ENCODE measurements at places on chromosomes 1 and 21. TPM values are rescaled to one million over a fixed set of nuclear protein-coding genes. Genes with fewer than 3 reads are reported as not detected.

GRCh38 chr1:41566274-41566885 lies 81.9 kb upstream of the EDN2 start:
- no peak for DNase-seq

The RNU1-4 gene
- 2,232 TPM for total RNA-seq

GRCh38 chr1:231611851-231612250 lies 14.7 kb upstream of the DISC1 start:
- no peak for DNase-seq

DNA sequence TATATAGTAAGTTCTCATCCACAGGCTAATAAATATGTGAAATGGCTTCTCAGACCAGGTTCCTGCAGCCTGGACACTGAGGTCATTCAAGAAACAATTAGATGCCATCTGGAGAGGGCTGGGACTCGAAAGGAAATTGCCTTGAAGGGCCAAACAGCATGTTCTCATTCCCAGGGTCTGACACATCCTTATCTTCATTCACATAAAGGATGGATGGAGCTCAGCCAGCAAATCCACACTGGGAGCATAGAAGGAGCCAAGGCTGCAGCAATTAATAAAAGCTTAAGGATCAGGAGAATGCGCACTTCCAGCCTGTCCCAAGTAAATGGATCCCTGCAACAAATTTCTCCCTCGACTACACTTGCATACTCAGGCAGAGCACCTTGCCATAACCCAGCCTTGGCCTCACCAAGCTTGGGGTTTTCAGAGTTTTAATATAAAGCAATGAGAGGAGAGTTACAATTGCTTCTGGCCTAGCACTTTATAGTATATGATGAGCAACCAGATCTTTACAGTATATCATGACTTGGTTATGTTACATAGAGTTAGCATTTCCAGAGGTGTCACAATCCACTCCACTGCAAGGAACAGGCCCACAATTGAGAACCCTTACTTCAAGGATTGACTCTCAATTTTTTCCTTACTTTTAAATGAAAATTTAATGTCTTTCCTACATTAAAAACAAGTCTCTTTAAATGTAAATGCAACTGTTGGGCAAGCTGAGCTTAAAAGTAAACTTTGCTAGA lies 55.9 kb downstream of the BCAR3 start:
- DNase-seq, result no peak

- peak; percentile 28 for DNase-seq
Measured at GRCh38 chr1:51234721-51235425, 1.2 kb upstream of the RNF11 start.

GRCh38 chr21:32140604-32141317 lies 138.1 kb downstream of the MIS18A start:
- no peak for DNase-seq

DNA sequence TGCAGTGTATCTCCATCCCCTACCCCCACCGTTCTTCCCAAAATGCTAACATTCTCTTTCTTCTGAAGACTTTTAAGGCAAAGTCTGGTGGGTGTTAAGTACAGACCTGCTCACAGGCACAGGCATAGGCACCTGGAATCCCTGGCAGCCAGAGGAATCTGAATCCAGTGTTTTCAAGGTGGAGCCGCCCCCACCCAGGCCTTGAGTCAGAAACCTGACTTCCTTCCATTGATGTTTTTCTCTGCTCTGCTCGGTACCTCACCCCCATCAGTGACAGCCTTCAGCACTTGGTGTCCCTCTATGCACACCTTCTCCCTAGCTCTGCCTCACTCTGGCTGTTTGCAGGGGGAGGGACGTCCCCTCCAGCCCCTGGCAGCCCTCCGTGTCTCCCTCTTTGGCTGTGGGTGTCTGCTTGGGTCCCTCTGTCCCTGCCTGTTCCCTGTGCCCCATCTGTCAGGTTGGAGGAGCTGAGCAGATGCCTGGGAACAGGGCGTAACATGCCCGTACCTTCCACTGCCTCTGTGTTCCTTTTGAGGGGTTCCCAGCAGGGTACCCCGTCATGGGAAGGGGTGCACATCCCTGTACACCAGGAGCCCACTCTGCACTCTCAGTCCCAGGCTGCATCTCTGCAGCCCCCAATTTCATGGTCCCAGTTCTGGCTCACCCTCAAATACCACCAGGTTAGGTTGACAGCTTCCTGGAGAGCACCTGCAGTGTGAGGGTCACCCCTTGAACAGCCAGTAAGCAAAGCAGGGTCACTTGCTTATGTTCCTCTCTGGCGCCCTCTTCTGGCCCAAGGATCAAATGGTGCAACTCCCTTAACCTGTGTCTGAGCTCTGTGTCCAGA lies 6.7 kb downstream of the NCDN start:
- DNase-seq, result peak; percentile 90

GRCh38 chr1:82483146-82483545 lies 682.4 kb downstream of the ADGRL2 start:
- no peak for DNase-seq

- DNase-seq, result no peak
Measured at GRCh38 chr1:151069103-151069486, 1.5 kb upstream of the GABPB2 start.

The FCRL3 gene
- total RNA-seq, result 0.37 TPM

DNA sequence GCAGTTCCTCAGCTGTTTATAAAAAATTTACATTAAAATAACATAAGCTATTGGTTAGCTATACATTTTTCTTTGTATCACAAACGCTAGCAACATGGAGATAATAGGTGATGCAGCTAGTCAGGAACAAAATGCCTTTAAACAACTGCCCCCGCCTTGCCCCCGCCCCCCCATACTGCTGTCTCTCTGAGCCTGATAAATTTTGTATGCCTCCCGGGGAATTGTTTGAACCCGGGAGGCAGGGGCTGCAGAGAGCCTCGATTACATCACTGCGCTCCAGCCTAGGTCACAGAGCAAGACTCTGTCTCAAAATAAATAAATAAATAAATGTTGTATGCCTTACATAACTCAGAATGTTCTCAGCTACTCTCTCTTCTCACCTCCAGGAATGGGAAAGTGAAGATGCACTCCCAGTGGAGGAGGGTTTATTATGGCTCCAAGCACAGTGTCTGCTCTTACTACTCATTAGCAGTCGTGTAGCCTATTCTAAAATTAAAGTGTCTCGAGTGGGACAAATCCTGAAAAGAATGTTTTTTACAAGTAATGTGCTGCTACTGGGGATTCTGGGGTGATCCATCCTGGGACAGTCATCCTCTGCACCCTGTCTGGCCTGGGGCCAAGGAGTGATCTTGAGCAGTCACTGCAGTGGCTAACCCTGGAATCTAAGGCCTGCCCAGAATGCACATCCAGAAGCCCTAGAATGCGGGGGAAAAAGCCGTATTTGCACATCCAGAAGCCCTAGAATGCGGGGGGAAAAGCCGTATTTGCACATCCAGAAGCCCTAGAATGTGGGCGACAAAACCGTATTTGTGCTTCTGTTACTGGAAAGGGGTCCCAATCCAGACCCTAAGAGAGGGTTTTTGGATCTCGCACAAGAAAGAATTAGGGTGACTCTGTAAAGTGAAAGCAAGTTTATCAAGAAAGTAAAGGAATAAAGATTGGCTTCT lies 39.4 kb upstream of the ZNF496 start:
- no peak for DNase-seq

DNA sequence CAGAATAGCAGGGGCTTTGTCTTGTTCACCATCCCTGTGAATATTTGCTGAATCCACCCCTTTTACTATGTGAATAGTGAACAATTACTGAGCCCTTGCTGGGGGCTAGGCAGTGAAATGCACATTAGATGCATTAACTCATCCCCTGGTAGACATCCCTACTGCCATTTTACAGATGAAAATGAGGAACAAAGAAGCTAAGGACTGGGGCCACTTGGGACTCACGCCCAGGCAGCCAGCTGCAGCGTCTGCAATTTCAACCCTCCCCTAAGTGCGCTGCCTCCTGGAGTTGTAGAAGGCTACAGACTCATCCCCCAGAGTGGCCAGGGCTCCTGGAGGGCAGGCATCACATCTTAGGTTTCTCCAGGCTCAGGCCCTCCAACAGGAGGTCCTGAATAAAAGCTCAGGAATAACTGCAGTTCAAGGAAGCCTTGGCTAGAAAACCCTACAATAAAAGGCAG lies 31.6 kb downstream of the CAPZB start:
- DNase-seq, result no peak

DNA sequence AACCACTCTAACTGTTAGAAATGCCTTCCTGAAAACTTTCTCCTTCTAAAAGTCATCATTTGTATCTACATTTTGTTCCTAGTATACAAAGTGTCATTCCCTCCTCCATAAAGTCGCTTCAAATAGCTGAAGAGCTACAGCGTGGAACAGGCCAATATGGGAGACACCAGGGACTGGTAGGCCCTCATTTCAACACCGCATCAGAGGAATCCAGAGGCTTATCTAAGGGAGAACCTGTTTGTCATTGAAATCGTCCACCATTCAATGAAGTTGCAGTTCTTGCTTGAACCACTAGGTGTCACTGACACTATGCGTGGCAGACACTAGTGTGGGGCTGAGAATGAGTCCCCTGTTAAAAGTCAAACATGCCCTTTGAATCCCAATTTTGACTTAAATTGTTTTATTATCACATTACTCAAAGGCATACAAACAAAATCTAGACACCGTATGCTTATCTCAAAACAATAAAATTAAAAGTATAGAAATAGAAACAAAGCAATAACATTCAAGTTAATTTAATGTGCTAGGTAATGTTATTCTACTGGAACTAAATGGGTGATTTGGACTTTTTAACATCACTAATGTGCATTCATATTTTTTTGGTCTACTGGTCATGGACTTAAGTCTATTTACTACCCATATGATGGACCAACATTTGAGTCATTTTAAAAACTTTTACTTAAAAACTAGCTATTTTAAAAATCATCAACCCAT lies 182.3 kb downstream of the FCRL5 start:
- peak; percentile 65 for DNase-seq

The CD101 gene
- 28.6 TPM for total RNA-seq

DNA sequence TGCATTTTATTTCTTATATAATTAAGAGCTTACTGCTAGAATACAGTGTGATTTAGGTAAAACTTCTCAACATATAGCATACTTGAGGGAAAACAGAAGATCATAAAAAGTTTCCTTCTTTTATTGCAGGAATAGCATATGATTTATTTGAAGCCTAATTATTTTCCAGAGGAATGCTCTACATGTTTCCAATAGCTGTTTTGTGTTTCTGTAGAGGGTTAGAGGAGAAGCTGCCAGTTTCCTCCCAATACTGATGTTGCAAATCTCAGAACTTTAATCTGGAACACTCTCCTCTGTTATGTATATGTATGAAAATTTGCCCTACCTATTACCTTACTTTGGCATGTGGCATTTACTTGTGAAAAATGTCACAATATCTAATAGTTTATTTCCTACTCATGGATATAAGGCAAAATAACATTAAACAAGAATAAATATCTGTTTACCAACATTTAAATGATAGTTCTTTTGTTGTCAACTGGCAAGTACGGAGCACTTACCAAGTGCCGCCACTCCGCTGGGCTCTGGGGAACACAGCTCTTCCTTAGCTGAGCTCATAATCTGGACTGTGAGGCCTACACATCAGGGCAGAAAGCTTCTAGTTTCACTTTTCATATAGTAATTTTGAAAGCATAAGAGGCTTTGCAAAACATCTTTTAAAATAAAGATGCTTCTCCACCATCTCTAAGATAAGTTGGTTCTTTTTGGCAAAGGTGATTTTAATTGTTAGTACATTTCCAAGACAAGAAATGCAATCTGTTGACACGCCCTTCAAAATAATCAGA lies 239.8 kb upstream of the C1orf105 start:
- peak; percentile 52 for DNase-seq

The PCBP3 gene
- total RNA-seq, result 1.4 TPM

DNA sequence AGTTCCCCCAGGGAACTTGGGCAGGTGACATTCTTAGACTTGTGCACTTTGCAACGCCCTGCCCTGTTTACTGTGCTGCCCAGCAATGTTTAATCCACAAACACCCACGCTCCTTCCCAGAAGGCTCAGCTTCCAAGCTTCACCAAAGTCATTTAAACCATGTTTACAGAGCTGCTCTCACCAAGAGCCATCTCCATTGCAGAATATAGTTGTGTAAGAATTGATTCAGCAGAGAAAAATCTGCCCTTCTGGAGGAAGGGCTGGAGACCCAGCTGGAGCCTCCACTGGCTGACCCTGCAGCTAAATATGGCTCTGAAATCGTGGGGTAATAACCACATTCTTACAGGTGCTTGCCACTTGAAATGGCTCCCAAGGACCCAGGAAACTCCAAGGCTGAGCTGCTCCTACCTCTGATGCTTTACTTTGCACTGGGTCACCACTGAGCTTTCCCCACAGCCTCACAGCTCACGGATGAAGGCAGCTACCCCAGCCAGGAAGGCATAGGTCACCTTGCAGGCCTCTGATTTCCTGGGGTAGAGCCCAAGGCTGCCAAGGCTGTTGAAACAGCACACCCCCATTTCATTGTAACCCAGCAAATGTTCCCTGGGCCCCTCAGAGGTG lies 8.7 kb downstream of the CAPN2 start:
- no peak for DNase-seq

- DNase-seq, result no peak
Measured at GRCh38 chr1:194331758-194332157, 1145.3 kb upstream of the B3GALT2 start.

- no peak for DNase-seq
Measured at GRCh38 chr1:171494076-171494475, 8.7 kb downstream of the PRRC2C start.

- no peak for DNase-seq
Measured at GRCh38 chr1:213249395-213249794, 198.4 kb downstream of the RPS6KC1 start.

DNA sequence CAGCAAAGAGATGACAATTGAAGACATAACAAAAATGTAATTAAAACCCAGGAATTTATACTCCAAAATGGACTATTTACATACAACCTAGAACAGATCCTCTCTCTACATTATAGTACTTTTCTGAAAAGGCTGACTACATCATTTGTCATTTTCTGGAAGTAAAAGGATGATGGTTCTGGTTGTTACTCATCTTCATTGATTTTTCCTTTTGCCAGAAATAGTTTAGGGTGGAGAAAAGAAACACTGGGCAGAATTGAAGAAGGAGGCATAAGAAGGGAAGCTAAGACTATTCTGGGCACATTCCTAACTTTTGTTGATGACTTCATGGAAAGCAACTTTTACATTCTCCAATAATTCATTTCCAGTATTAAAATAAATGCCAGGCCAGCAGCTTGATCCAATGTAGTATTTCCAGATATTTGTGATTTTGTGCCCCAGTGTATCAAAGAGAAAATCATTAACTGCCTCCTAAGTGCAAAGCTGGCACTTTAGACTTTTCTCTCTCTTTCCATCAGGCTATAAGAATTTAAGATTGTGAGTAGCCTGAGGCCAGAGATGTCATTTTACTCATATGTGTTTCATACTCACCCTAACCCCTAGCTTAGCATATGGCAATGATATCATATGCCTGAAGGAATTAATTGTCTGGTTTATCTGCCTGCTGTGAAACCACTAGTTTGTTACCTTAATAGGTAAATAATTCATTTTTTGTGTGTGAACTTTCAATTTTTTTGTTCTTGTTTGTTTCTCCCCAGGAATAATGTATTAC lies 369.5 kb upstream of the LYPLAL1 start:
- no peak for DNase-seq

The OLFML3 gene
- 0.78 TPM for total RNA-seq

DNA sequence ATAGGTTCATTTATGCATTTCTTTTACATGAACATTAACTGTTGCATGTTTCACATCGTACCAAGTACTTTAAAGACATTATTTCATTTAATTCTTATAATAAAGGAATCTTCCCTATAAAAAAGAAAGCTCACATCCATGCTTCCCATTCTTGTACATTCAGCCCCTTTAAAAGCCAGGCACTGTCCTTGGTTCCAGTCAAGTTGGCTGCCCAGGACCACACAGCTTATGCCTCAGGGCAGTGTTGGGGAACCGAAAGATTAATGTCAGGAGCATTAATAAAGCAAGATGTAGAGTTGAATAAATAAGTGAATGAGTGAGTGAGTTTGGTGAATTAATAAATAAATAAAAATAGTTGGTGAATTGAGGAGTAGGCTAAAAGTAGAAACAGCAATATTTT lies 409.4 kb upstream of the DAB1 start:
- DNase-seq, result no peak

Measured in activated CD8-positive, alpha-beta T cell treated with anti-CD3 and anti-CD28 coated beads, Interleukin-2, amount 10 ng/mL, durations not matched to agents 7 days and 5 days (primary cell).